Thyroid gland (tissue), 4 donors: ENCODE measurements at places on chromosomes 3 and 15. TPM values are rescaled to one million over a fixed set of nuclear protein-coding genes. Genes with fewer than 3 reads are reported as not detected.

DNA sequence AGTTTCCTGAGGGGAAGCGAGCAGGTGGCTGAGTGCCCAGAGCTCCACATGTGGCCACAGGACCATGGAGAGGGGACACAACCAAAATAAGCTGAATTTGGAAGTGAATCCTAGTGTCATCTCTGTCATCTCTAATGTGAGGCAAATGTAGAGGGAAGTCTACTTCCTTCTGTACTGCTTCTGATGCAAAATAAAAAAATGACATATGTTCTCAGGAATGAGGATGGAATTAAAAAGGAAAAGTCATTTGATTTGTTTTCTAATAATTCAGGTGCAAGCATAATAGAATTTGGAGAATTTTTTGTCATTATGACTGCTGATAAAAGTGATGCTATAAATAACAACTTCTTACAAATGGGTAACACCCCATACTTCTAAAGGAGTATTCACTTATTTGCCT is 59.5 kb upstream of the POU1F1 start:
- DNase-seq, result no peak

DNA sequence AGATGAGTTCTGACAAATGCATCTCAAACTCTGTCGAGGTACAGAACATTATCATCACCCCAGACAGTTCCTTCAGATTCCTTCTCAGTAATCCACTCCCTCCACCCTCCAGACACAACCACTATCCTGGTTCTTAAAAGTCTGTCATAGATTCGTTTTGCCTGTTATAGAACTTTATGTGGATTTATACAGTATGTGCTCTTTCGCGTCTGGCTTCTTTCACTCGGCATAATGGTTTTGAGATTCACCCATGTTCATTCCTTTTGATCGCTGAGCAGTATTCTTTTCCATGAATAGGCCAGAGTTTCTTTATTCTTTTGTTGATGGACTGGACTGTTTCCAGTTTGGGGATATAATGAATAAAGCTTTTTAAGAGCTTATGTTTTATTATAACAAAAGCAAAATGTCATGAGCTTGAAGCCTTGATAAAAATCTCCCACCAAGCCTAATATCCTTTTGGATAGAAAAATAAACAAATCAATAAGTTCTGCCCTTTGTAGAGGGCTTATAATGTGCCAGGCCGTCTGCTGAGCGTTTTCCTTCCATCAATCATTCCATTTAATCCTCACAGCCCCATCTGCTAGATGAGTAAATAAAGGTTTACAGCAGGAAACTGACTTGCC is 21.3 kb upstream of the RFTN1 start:
- no peak for DNase-seq

- DNase-seq, result no peak
Observed at GRCh38 chr15:77688693-77689092, 56.0 kb upstream of the LINGO1 start.

DNA sequence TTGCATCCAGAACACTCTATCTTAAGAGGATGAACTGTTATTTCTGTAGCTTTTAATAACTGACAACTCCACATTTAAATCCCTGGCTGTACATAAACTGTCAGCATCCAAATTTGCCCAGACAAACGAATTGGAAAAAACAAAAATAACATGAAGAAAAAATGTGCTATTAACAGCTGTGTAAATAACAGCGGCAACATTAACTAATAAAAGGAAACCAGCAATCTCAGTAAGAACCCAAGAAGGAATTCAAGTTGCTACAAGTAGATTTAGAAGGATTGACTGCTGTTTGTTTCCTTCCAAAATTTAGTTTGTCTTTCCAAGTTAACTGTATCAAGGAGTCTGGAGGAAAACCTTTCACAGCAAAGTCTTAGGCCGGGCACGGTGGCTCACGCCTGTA is 550.6 kb upstream of the MDFIC2 start:
- DNase-seq, result no peak

GRCh38 chr3:128352326-128352725 is 114.4 kb downstream of the DNAJB8 start:
- DNase-seq, result no peak

DNA sequence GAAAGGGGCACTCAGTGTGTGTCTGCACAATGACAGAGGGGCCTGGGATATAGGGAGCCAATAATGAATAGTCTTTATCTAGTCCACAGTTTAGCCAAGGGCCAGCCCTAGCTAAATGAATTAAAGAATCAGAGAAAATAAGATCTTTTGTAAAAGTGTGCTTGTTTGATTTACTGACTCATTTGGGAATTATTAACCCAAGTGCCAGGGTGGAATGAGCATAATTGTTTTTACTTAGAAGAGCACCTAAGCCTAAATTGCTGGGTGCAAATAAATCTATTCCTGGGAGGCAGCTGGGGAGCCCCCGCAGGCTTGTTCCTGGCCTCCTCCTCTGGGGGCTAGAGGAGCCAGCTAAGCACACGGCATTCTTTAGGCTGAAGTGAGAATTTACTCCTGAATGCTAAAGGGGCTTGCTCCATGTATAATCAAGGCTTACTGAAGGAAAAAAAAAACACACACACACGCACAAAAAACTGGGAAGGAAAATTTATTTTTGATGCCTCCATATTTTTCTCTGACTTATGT is 405.3 kb upstream of the SUCLG2 start:
- DNase-seq, result no peak

- DNase-seq, result no peak
Observed at GRCh38 chr3:179091113-179091512, 19.5 kb upstream of the ZMAT3 start.

GRCh38 chr3:195540027-195540426 is 3.1 kb downstream of the PPP1R2 start:
- no peak for DNase-seq

DNA sequence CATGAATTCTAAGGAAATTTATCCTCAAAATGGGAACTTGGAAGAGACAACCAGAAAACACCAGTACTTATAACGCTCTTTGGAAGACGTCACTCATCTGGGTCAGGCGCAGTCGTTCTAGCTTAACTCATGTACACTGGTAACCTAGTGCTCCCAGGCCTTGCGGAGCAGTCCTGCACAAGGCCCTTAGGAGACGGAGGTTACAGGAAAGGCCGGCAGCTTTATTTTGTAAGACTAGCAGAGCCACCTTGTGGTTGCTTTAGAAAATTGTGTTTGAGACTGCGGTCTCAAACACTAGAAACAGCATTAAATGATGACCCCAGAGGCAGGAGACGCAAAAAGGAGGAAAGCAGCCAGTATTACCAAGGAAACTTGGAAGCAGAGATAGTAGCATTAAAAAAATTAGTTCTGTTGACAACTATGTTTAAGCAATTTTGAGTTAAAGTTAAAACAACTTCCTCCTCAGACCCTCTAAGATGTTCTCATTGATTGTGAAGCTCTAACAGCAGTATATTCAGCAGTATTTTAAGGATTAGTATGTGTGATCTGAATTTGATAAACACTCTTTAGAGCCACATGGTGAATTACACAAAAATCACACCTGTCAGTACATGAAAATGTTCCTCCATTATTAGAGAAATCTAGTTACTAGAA is 141.9 kb upstream of the C2CD4B start:
- peak; percentile 72 for DNase-seq

- DNase-seq, result no peak
Observed at GRCh38 chr3:115912372-115912771, 289.1 kb downstream of the GAP43 start.

- DNase-seq, result no peak
Observed at GRCh38 chr3:128544190-128544589, 51.2 kb upstream of the GATA2 start.

- no peak for DNase-seq
Observed at GRCh38 chr3:13316603-13317002, 103.5 kb downstream of the NUP210 start.

- DNase-seq, result no peak
Observed at GRCh38 chr3:8911781-8912180, 51.5 kb downstream of the RAD18 start.

The MRPS11 gene
- total RNA-seq, result 44.2 TPM

The SLC22A13 gene
- 0.56 TPM for total RNA-seq

The CLEC3B gene
- total RNA-seq, result 34.1 TPM

The GLCE gene
- total RNA-seq, result 16.1 TPM

The REC114 gene
- not detected for total RNA-seq

The DNAH12 gene
- 0.98 TPM for total RNA-seq

The SNX33 gene
- 28.7 TPM for total RNA-seq

The DNAH1 gene
- total RNA-seq, result 4.6 TPM
